ENCODE measurements at places on chromosomes 1 and 21.

- no peak for DNase-seq
These were observed 455.5 kb downstream of the PLPP3 start for GRCh38 chr1:56123826-56124225.

- DNase-seq: no peak
These were observed 591.7 kb downstream of the SMYD3 start for GRCh38 chr1:245915406-245915805.

GRCh38 chr1:74579425-74579824 lies 67.0 kb upstream of the LRRC53 start:
- no peak for DNase-seq

DNA sequence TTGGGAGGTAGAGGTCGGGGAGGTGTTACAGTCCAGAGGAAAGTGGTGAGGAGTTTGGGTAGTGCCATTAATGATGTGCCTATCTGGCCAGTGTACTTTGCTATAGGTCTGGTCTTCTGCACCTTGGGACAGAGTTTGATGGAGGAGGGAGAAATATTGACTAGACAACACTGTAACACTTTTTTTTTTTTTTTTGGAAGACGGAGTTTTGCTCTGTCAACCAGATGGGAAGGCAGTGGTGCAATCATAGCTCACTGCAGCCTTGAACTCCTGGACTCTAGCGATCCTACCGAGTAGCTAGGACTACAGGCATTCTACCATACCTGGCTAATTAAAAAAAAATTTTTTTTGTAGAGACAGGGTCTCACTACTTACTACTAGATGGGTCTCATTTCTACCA lies 1.9 kb downstream of the SCP2 start:
- DNase-seq: no peak

DNA sequence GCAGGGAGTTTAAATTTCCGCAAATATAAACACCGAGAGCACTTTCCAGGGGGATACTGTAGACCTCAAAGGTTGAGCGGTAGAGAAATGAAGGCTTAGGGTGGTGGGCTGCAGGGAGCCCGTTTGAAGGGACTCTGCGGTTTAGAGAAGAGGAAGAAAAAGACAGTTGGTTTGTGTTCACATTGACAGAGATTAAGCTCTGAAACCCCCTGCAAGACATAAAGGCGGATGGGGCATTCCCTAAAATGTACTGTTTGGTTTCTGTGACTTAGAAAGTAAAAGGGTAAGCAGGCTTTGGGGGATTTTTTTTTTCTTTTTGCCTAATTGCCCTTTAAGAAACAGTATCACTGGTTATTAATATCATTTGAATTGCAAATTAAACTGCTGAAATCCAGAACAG lies 1.3 kb downstream of the KAZN start:
- DNase-seq: no peak

DNA sequence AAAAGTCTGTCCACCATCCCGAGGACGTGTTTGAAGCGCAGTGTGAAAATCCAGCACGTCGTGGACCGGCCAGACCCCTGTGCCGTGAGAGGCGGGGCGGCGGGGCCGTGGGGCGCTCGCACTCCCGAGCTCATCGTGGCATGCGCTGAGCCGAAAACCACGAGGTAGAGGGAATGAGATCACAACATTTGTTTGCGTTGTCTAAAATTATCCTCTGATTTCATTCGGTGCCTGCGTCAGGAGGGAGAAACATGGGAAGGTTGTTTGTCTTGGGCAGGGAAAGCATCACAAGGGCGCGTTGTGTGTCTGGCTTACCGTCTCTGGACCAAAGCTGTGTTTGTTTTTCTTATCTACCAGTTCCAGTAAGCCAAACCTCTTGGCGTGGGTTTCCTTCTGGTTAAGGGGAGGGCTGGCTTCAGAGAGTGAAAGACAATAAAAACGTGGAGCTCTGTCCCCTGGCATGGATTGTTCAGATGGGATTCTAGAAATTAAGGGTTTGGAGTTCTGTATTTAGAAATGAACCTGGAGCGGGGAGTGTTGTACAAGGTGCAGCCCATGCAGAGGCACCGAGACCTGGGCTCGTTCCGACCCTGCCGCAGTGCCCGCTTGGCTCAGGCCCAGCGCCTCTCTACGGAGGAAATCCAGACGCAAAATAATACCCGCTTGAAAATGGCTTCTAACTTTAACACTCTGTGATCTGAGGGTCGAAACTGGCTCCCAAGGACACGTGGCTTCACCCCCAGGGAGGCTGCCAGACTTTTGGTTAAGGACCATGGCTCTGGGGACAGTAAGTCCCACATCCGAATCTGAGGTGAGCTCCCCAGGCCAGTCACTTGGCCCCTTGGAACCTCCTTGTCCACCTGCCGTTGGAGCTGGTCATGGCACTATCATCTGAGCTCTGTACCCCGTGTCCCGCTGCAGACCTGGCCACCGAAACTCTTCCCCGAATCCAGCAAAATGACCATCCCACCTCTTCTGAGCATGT lies 68.7 kb upstream of the FAM3B start:
- DNase-seq: no peak

- no peak for DNase-seq
These were observed 118.6 kb upstream of the KAZN start for GRCh38 chr1:14479865-14480264.

DNA sequence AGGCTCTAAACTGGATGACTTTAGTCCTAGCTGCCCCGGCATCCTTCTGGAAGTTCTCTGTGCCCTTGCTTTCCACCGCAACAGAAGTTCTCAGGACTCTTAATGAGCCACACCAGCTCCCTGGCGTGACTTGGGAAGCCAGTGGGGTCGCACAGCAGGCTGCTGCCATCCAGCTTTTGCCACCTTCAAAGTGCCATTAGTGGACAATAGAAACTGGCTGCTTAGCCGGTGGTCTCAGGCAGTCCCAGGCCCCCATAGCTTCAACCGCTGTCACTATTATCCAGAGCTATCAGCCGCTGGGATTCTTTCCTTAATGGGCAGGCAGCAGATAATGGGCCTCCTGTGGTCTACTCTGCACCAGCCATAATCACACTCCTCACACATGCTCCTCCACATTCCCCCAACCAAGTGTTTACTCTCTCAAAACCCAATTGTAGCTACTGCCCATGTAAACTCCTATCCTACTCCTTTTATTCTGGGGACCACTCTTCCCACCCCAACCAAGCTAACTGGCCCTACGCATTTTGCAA lies 37.3 kb downstream of the PLEKHA6 start:
- DNase-seq: no peak

GRCh38 chr1:113388621-113389358 lies 1.5 kb upstream of the MAGI3 start:
- peak; percentile 45 for DNase-seq

DNA sequence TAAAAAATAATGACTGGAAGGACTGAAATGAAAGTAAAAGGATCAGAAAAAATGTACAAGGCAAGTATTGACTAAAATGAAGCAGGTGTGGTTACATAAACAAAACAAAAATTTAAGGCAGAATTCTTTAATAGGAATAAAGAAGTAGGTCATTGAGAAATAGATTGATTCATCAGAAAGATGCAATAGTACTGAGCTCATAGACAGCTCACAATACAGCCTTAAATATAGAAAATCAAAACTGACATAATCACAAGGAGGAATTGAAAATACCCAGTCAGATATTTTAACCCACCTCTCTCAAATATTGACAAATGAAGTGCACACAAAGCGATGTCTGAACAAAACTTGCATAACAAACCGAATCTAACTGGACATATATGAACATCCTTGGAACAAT lies 366.8 kb upstream of the DPYD start:
- DNase-seq: no peak

- DNase-seq: peak; percentile 56
These were observed 46.8 kb downstream of the XCL1 start for GRCh38 chr1:168623003-168623828.

DNA sequence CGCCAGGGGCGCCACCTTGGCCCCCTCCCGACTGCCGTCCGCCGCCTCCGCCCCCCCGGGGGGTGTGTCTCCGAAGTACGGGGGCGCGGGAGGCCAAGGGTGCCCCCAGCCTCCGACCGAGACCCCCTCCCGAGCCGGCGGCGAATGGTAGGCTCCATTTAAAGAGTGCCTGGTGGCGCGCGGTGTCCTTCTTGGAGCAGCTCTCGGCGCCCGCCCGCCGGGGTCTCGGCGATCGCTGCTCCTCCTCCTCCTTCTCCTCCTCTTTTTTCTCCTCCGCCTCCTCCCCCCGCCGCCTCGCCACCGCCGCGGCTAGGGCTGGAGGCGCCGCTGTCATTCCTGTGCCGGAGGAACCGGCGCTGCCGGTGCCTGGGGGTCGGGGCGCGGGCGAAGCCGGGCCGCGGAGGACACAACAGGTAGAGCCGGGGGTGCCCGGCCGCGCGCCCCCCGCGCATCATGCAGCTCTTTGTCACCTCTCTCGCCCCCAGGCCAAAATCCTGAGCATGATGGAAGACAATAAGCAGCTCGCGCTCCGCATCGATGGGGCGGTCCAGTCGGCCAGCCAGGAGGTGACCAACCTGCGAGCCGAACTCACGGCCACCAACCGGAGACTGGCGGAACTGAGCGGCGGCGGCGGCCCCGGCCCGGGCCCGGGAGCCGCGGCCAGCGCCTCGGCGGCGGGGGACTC lies at the start of gene KAZN:
KAZN (plus strand) TSS at position 188 of the 685 bp plus-strand sequence.
- peak; percentile 57 for DNase-seq

DNA sequence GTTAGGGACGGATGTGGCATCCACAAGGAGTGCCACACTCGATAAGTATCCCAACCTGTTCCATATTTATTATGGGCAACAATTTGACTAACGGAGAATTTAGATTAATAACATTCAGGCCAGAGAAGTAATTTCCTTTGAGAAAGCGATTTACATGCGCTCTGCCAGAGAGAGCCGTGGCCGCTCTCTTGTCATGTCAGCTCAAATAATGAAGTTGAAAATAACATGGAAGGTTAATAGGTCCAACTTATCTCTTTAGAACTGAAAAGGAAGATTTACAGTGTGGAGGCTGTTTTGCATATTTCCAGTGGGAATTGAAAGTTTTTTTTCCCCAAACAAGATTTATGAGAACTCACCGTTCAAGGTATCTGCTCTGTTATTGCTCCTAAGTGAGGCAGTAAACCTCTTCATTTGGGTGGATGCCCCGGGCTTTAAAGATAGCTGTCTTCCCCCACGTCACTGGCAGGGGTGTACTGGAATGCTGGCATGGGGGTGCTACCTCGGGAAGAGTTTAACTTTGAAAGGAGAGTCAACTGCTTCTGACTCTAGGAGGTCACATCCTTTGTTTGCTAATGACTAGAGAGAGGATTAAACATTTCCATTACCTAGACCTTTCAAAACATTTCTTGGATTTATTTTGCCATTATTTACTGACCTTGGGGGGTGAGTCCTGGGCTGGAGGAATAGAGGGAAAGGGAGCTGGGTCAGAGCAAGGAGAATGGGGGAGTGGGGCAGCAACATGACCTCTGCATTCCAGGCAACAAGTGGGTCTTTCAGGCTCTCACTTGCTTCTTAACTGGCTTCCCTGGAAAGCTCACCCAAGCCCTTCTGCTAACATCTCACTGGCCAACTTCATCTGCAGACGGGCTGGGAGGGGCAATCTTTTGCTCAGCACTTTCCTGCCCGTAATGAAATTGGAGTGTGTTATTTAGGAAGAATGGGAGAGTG lies 204.2 kb downstream of the CAMTA1 start:
- DNase-seq: no peak

- no peak for DNase-seq
These were observed 122.4 kb upstream of the COL6A1 start for GRCh38 chr21:45859041-45859761.

GRCh38 chr1:45833361-45833760 lies 29.9 kb downstream of the MAST2 start:
- no peak for DNase-seq

GRCh38 chr1:177872308-177872900 lies 97.5 kb downstream of the SEC16B start:
- DNase-seq: no peak

DNA sequence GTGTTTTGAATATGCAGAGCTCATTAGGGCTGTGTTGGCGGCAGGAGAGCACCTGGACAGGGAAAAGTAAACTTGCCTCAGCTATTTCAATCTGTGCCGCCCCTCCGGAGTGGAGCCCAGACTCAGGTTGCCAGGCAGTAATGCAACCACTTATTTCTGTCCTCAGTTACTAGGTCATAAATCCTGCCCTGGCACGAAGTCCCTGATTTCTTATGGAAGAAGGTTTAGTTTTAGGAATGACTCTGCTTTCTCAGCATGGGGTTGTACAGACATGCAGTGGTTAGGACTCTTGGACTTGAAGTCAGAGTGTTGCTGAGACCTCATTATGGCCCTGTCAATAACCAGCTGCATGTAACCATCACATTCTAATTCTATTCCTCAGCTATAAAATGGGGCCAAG lies 98.3 kb upstream of the FGGY start:
- DNase-seq: no peak

- DNase-seq: no peak
These were observed 6.2 kb upstream of the SPRR2F start for GRCh38 chr1:153119491-153119971.

Data from HEK293T (cell line).